ENCODE measurements at places on chromosomes 2 and 18.

DNA sequence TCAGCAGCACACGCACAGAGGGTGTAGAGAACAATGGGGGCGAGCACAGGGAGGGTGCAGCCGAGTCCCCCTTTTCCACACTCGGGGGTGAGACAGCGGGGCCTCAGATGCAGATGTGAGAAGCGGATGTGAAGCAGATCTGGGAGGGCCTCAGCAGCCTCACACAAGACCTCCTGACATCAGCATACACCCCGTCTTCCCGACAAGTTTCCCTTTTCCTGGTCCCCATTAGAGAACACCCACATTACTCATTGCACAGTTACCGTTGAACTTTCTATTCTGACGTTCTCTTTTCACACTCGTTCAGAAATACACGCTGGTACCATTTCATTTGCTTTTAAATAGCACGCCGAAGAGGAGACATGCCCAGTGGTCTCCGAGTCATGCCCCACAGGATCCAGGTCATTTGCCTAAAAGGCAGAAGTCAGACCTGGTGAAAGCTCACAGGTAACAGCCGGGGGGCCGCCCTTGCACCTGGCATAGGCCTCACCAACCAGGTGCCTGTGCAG, 129.5 kb upstream of the ID2 start:
- no peak for DNase-seq

GRCh38 chr2:158668001-158668765, 126.9 kb upstream of the DAPL1 start:
- DNase-seq, result no peak

GRCh38 chr2:35391736-35392442, 963.7 kb upstream of the CRIM1 start:
- DNase-seq, result no peak

DNA sequence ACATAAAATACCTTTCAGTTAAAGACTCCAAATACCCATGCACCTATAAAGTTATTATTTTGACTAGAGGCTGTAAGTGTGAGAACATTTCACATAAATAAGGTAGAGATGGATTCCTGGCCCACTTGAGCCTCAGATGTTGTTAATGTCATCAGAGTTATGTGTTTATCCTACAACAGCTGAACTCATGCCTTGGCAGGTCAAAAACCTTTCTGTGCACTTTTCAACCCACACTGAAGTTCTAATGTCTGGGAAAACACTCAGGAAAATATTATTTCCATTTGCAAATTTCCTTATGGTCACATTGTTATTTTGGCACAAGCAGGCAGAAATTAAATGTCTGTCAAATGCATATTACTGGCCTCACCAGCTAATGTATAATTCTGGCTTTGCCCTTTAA, 209.2 kb downstream of the LNPK start:
- DNase-seq, result no peak

DNA sequence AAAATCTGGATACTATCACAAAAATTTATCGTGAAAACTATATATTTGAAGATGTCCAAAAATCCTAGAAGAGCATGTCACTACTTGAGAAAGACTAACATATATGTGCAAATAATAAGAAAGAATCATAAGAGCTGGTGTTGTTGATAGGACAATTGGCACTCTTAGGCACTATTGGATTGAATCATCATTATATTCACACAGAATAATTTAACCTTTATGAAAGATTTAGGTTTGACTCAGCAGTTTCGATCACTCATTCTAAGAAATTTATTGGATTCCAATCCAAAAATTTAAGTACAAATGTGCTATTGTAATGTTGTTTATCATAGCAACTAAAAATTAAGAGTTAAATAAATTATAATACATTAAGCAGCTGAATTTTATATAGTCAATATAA, 503.6 kb downstream of the SPAG16 start:
- no peak for DNase-seq

DNA sequence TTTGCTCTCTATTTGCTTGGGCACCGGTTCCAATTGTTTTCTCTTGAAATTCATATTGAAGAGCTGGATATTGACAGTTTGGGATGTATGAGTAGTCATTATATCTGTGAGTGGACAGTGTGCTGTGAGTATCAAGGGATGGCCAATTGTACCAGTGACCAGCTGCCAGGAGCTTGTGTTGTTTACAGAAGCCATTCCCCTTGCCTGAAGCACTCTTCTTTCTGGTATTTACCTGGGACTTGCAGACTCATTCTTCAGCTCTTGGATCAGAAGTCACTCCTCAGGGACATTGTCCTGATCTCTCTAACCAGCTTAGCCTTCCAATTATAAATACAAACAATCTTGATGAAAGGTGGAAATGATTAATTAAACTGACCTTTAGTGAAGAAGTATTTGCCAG, 438.3 kb upstream of the LRATD1 start:
- no peak for DNase-seq
